ENCODE measurements at places on chromosomes 6 and 20.

DNA sequence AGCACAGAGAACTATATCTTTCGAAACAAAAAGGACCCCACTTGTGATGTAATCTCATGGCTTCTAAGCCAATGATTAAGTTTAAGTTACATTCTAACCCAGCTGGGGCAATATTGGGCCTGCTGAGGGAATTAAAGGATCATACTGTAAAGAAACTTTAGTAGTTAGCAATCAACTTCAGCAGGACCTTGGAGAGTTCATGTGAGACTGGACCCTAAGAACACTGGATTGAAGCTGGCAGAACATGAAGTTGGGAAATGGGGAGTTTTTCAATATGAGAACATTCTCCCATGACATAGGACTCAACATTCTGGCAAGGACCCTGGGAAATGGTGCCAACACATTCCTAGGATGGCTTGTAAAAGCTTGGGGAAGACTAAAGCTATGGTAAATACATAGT is 516.2 kb downstream of the PKHD1 start:
- DNase-seq = no peak

GRCh38 chr20:58700823-58701222 is 8.2 kb downstream of the NPEPL1 start:
- no peak for DNase-seq

- DNase-seq = no peak
These were observed 125.1 kb downstream of the LY86 start for GRCh38 chr6:6713657-6714056.

GRCh38 chr20:32386091-32386490 is 28.0 kb downstream of the ASXL1 start:
- DNase-seq = no peak

DNA sequence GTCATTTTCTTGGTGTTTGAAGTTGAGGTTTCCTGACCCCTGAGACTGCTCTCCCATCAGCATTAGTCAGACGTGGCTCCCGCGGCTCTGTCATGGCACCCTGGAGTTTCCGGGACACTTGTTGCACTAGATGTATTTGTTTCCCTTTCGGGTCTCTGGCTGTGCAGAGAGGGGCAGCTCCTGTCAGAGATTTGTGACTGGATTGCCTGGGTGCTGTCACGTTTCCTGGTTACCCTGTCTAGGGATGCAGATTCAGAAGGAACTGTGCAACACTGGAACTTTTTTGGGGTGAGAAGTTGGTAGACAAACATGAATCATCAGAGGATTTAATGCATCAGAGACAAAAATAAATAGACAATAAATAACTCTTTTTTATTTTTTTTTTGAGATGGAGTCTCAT is 431.8 kb upstream of the MAN1A1 start:
- DNase-seq = no peak

DNA sequence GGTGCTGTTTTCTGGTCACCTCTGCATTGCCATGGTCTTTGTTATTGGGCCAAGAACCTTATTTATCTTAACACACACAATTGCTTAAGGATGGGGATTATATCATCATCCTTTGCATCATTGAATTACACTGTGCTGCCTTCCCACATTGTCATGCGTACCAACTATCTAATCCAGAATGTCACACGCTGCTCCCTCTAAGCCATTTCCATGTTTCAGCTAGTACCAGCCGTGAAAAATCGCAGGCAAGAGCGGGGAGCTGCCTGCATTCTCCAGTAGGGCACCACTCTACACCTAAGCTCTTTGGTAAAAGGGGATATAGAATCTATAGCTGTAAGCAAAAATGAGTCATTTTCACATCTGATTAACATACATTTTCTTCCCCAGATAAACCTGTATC is 277.0 kb downstream of the PRL start:
- no peak for DNase-seq

- DNase-seq = no peak
These were observed 25.3 kb downstream of the BFSP1 start for GRCh38 chr20:17505636-17506517.

DNA sequence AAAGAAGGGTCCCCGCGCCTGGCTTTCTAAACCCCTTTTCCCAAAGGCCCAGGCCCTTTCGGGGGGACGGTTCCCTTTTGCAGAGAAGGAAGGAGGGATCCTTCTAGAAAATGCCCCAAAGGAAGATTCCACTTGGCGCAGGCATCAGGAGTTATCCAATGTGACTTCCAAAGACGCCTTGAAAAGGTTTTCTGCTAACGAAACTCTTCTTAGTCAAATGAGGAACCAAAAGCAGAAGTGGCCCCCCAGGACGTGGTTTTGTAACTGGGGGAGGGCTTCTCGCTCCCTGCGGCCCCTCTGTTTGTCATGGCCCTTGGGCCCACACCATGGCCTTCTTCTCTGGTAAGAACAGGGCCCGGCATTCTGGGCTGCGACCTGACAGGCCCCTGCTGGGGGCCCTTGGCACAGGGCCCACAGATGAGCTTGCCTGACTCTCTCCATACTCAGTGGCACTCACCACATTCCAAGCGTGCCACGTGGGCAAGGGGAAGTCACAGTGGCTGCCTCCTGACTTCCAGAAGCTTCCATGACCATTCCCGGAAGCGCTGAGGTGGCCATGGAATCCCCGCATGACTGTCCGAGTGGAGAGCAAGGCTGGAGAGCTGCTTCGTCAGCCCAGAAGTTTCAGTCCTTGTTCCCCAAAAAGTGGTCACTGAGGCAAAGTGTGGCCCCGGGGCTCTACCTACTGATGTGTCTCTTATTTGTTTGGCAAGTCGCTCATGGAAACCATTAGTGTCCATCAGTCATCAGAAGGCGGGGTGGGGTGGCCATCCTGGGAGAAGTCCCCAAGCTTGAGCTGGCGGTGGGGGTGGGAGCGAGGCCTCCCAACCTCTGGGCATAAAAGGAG is 834 bp upstream of the CTSZ start:
- DNase-seq = peak; percentile 94

All from KBM-7 (cell line).